Cerebellum (tissue), 4 donors: ENCODE measurements at places on chromosomes 5 and 9. TPM values are rescaled to one million over a fixed set of nuclear protein-coding genes. Genes with fewer than 3 reads are reported as not detected.

DNA sequence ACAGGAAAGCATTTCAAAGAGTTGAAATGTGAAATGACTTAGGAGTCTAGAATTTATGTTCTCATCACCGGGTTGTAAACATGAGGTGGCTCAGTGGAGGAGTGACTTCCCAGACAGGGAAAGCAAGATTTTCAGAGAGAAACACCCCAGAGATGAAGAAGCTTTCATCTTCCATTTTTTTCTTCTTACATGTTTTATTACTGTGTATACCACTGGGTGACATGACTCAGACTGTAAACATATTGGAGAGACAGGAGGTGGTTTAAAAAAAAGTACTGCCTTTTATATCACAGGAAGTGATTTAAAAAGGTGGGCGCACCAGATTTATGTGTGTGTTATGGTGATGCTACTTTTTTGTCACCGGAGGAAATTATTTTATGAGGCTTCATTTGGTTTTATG is 209.1 kb upstream of the TUT7 start:
- DNase-seq, result no peak

GRCh38 chr9:93043122-93043521 is 15.4 kb upstream of the SUSD3 start:
- DNase-seq, result no peak

FAM200C gene
- total RNA-seq, result 24.4 TPM

- DNase-seq, result peak; percentile 72
Observed at GRCh38 chr9:128254855-128255759, 20.7 kb downstream of the GOLGA2 start.

GPSM1 gene
- 48.0 TPM for total RNA-seq

DNA sequence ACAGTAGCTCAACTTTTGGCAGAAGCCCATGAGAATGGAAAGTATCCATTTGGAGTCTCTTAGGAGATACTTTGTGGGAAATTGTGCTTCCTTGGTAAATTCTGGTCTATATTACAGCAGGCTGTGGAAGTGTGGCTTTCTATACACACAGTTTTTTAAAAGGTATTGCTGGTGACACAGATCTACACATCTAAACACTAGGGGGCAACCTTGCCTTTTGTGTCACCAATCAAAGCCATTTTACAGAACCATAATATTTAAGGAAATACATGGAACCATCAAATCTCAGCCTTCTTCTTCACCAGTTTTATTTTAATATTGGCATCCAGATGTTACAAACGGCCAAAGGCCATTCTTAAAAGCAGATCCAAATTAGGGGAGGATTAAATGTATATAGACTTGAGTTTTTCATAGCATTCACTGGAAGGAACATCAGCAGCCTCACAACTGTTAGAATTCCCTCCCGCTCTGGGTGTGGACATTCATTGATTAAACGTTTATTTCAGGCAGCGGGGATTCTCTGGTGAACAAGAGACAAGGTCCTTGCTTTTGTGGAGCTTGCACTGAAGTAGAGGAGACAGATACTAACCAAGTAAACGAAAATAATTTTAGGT is 132.4 kb upstream of the EPB41L4A start:
- DNase-seq, result peak; percentile 61

MFAP3 gene
- total RNA-seq, result 115 TPM

GRCh38 chr5:178312880-178313282 is 80.3 kb upstream of the PHYKPL start:
- DNase-seq, result no peak

DNA sequence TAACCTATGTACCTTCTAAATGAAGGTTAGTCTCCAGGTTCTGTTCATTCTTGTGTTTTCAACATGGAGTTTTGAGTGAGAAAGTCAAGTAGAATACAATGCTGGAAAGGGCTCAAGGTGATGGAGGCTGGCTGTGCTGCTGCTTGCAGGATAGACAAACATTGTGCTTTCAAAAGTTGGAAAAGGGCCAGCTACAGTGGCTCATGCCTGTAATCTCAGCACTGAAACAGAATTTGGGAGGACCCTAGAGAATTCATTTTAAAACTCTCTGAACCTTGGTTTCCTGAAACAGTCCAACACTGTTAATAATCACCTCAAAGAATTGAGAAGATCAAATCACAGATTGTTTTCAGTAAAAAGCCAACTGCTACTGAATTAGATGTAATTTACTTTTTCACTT is 15.4 kb upstream of the IARS1 start:
- no peak for DNase-seq

DNA sequence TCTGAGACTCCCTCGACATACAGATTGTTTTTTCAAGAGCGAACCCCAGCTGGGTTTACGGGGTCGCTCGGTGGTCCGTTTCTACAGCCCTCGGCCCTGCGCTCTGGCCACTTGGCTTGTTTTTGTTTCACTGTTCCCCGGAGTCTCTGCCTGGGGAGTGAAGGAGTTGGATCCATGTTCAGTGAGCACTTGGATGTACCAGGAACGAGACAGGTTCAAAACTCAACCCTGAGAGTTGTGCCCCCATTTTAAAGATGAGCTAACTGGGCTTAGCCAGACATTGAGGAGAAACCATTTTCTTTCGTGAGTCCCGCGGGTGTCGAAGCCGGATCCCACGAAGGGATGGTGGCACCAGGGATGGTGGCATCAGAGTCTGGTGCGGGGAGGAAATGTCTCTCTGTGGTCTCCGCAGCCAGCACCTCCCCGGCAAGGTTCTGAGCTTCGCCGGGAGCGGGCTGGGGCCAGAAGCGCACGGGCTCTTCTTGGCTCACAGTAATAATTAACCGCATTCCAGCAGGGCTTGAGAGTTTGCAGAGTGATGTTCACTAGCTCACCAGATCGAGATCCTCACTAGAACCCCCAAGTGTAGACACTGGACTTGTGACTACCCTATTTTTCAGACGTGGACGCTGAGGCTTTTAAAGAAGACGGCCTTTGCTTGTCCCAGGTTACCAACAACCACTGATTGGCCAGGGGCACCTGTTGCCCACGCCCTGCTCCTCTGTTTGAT is 1.0 kb downstream of the MSX2 start:
- DNase-seq, result no peak

EPB41L4A gene
- total RNA-seq, result 130 TPM

PCDHB6 gene
- 3.7 TPM for total RNA-seq

MAP1B gene
- 564 TPM for total RNA-seq

- no peak for DNase-seq
Observed at GRCh38 chr9:97919217-97919813, 3.0 kb downstream of the TRMO start.

DNA sequence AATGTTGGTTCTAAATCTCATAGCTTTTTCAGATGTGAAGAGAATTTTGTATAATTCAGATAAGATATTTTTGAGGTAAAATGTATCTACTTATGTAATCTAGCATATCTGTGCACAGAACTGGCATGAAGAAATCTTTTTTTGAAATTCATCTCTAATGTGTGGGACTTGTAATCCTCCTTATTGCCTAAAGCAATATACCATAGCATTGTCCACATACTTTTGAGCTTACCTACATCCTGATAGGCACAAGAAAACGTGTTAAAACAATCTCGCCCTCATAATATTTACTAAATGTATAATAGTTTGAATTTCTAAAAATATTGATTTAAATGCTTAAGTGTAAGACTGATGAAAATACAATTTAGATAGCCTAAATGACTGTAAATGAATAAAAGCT is 1686.5 kb upstream of the ACO1 start:
- DNase-seq, result no peak

SOX30 gene
- total RNA-seq, result 0.18 TPM

DNA sequence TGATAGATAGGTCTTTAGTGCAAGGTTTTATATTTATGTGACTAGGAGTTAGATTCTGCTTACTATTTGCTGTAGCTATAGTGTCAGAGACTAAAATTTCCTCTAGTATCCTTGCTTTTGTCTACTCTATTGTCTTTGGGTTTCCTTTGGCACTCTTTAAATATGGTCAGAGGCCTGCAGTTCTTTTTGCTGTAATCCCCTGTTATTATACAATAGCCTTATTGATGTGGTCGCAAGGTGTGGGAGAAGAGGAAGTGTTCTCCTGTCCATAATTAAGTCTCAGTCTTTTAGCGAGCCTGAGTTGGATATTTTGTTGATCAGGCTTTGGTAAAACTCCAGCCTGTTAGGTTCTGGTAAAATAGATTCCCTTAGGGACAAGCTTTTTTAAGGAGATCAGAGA is 34.9 kb downstream of the LURAP1L start:
- DNase-seq, result no peak

AFAP1L1 gene
- total RNA-seq, result 6.1 TPM

TRIP13 gene
- total RNA-seq, result 7.0 TPM

GRCh38 chr9:78542491-78543181 is 245.7 kb downstream of the PSAT1 start:
- DNase-seq, result no peak

GRCh38 chr5:137831526-137831925 is 36.1 kb upstream of the MYOT start:
- DNase-seq, result no peak

ABCA2 gene
- 29.0 TPM for total RNA-seq

DNA sequence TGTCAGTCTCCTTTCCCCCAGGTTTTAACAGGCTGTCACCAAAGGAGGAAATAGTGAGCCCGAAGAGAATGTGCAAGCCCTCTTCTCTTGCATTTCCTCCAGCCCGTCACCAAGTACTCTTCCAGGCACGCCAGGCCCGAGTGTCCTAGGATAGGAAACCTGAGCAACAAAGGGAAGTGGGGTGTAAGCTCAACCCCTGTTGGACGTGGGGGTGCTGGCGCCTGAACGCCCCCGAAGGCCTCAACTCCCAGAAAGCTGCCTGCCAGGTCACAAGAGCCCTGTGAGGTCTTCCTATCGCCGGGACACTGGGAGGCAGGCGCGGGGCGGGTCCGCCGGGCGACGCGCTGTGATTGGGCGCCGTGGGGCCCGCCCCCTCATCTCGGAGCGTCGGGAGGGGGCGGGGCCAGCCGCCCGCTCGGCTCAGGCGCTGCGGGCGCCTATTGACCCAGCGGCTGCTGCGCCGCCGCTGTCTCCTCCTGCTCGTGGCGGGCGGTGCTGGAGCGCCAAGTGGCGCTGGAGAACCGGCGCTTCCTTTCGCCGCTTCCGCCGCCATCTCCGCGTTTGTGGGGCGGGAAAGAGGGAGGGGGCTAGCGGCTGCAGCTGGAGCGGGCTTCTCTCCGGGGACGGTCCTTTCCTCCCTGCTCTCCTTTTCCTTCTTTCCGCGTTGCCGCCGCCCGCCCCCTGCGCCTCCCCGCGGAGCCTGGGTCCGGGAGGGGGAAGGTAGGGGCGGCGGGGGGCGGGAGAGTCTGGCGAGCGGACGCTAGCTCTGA is 572 bp upstream of the MAN2A1 start:
- peak; percentile 70 for DNase-seq

DNA sequence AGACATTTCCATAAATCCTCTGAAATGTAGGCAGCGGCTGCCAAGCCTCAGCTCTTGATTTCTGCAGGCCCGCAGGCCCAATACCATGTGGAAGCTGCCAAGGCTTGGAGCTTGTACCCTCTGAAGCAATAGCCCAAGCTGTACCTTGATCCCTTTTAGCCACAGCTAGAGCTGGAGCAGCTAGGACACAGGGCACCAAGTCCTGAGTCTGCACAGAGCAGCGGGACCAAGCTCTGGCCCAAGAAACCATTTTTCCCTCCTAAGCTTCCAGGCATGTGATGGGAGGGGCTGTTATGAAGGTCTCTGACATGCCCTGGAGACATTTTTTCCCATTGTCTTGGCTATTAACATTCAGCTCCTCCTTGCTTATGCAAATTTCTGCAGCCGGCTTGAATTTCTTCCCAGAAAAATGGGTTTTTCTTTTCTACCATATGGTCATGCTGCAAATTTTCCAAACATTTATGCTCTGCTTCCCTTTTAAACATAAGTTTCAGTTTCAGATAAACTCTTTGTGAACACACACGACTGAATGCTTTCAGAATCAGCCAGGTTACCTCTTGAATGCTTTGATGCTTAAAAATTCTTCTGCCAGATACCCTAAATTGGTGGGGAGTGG is 14.4 kb upstream of the ZFR start:
- DNase-seq, result no peak

- no peak for DNase-seq
Observed at GRCh38 chr5:139021346-139021745, 146.2 kb upstream of the LRRTM2 start.

DNA sequence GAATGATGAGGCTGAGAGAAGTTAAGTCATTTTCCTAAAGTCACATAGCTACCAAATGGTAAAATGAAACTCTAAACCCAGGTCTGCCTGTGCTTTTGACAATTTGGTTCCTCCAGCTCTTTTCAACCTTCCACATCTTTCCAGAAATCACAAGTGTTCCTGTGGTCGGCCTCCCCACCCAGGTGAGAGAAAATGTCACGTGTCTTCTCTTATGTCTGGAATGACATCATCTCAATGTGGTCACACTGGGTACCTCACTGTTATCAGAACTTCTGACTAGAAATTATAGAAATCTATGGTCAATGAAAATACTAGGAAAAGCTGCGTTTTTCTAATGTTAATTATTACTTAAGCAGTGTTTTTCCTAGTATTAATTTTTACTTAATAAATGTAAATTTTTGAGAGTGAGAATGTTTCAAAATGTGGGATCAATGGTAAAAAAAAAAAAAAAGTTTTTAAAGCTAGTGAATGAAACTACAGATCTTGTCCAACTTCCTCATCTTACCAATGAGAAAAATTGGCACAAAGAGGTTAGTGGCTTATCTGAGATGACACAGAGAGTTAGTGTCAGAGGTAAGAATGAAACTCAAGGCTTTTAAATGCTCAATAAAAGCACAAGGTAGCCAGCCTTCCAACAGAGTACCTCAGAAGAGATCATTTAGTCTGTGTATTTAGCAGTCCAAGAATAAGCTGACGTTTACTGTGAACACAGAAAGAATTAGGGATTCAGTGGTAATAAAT is 228.7 kb upstream of the NR4A3 start:
- no peak for DNase-seq

DNA sequence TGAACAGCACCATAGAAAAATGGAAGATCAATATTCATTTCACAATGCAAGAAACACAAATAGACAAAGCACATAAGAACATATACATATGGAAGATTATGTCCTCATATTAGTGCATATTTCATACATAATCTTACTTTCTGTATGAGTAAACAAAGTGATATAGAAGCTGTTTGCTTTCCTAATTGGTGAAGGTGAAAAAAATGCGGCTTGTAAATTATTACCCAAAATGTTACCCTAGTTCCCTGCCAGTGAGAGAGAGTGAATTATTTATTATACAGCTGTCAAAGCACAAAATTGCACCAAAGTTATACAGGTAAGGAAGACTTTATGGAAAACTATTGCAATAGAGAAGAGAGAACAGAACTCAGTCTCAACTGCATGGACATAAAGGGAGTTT is 1485.0 kb upstream of the CDH9 start:
- DNase-seq, result no peak

TPM2 gene
- 10.6 TPM for total RNA-seq

DNA sequence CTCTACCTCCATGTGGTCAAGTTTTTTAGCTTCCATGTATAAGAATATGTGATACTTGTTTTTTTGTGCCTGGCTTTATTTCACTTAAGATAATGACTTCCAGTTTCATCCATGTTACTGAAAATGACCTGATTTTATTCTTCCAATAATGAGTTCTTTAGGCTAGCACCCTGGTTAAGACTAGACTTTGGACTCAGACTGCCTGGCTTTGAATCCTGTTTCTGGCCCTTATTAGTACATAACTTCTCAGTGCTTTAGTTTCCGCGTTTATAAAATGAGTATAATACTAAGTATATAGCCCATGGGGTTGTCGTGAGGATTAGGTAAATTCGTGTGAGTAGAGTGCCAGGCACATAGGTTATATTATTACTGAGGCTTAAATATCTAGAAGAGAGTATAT is 18.5 kb downstream of the KIAA1958 start:
- no peak for DNase-seq

GRCh38 chr5:55338810-55339243 is 31.0 kb downstream of the MTREX start:
- no peak for DNase-seq
